Stimulated activated CD4-positive, alpha-beta T cell treated with anti-CD3 and anti-CD28 coated beads, Interleukin-1b, Interleukin-23, amount 100 ng/mL, for 1 hour (primary cell): ENCODE measurements at places on chromosomes 2 and 18.

DNA sequence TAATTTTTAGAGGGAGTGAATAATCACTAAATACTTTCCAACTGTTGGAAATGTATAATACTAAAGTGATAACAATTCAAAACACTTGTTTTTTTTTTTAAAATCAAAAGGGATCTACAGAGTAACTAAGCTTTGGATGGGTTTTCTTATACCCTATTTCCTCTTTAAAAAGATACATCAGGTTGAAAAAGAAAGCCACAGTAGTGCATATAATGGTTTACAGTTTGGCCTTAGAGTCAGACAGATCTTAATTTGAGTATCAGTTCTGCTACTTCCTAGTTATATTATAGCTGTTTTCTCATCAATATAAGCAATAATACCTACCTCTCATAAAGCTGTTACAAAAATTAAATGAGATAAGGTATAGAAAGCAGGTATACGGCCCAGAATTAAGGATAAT is 28.5 kb downstream of the PSME4 start:
- no peak for DNase-seq

- DNase-seq, result no peak
Measured at GRCh38 chr18:56869189-56869777, 218.1 kb downstream of the WDR7 start.

DNA sequence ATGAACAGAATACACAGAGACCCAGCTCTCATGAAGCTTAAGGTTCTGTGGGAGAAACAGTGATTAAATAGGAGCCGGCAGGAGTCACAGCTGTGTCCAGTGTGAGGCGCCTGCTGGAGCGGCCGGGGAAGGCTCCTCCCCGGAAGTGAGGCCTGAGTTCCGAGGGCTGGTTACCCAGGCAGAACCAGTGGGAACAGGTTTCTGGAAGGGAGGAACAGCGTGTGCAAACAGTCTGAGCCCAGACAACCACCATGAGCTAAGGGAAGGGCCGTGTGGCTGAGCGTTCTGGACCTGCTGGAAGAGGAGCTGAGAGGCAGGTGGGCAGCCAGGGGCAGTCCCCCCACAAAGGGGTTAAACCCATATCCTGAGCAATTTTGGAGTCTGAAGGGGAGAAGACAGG is 26.0 kb upstream of the NPAS2 start:
- DNase-seq, result no peak

- DNase-seq, result no peak
Measured at GRCh38 chr2:12998685-12999084, 281.9 kb downstream of the TRIB2 start.

- DNase-seq, result no peak
Measured at GRCh38 chr2:7953195-7953594, 728.7 kb upstream of the ID2 start.

DNA sequence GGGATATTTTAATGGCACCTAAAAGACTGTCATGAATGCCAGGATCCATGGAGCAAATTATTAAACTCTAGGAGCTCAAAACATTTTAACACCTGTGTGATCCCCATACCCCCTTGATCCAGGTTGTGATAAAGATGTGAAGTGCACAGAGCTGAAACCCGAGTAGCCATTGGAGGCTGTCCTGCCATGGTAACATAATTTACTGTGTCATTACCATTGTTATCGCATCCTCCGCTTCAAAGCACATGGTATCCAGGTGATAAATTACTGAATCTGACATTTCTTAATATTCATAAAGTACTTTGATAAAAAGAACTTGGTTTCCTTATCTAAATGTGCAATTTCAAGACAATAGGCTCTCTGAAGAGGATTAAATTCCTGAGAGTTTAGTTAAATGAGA is 109.3 kb downstream of the CHST9 start:
- DNase-seq, result no peak

GRCh38 chr2:160319700-160320099 is 119.6 kb upstream of the ITGB6 start:
- DNase-seq, result no peak

GRCh38 chr2:175766880-175767279 is 235.2 kb downstream of the LNPK start:
- DNase-seq, result no peak

DNA sequence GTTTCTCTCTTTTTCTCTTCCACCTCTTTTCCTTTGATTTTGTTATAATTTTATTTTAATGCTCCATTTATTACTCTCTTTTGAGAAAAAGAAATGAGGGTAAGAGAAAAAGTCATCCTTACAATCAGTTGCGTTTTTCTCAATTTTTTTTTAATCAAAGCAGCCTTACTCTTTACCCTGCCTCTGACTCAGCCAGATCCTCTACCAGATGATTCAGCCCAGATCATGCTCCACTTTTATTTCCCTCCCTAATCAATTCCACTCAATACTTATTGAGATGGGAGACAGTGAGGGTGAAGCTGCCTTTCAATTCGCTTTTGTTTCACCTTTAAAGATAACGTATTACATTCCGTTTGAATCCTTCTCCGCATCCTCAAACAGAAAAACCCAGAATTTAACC is 337.9 kb downstream of the SATB2 start:
- DNase-seq, result no peak

DNA sequence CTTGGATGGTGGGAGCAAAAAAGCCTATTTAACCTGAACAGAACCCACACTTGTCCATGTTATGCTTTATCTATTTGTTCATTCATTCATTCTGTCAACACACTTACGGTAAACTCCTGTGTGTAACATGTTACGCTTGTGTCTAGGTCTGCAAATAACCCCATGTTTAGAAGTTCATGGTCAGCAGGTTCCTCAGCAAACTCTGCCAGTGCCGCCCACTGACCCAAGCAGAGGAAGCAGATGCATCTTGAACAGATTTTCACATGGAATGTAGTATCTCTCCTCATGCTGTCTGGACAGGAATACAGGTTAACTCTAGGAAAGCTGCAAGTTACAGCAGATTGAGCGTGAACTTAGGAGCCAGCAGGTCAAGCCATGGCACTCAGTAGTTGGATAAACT is 213.7 kb upstream of the COPS8 start:
- DNase-seq, result no peak

GRCh38 chr2:221552291-221552690 is 19.8 kb downstream of the EPHA4 start:
- DNase-seq, result no peak

GRCh38 chr2:58734365-58734764 is 493.2 kb upstream of the FANCL start:
- no peak for DNase-seq

DNA sequence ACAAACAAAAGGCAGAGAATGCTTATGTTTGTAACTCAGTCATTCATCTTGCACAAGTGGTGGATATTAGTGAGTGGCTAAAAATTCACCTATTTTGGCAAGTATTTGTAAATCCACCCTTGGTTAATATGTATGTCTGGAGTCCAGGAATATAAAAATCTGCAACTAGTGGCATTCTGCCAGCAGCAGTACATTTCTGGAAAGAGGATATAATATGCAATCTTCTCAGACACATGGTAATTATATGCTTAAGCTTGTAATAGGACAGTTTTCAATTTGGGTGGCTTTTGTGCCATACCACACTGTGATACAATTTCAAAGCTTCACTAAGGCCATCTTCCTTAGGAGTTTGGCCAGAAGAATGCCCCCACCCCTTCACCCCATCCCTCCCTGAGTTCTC is 693.3 kb downstream of the MBD2 start:
- no peak for DNase-seq

DNA sequence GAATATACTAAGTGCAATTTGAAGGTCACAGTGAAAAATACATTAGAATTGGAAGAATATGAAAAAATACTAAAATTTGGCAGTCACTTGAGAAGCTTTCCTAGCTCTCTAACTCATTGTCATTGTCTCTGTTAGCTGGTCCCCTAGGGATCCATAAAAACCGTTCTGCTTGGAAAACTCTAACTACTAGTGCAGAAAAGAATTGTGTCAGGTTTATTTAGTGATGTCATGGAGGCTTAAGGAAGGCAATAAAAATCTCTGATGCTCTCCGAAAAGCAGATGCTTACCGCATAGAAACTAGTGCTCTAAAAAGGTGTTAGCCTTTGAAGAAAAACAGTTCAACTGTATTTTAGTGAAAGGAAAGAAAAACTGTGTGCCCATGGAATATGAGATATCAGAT is 150.1 kb upstream of the DLGAP1 start:
- DNase-seq, result no peak

- peak; percentile 4 for DNase-seq
Measured at GRCh38 chr18:3624935-3625741, 175.2 kb downstream of the TGIF1 start.

- DNase-seq, result no peak
Measured at GRCh38 chr2:231604101-231604684, 11.5 kb downstream of the TEX44 start.

- DNase-seq, result no peak
Measured at GRCh38 chr2:221129657-221130056, 442.4 kb downstream of the EPHA4 start.

DNA sequence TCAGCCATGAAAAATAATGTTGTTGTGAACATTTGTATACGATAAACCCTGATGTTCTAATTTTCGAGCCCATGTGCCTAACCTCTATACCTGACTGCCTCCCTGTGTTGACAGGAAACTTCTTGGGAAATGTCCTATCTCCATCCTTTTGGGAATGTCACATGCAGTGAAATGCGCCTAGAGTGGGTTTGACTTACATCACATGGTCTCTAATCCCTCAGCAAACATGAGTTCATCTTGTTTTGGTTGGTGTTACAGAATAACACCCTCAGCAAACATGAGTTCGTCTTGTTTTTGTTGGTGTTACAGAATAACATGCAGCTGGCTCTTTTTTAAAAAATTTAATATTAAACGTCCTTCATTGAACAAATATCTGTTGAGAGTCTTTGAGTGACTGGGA is 4.3 kb upstream of the UGT1A6 start:
- no peak for DNase-seq
